ENCODE measurements at places on chromosomes 7 and 10.

DNA sequence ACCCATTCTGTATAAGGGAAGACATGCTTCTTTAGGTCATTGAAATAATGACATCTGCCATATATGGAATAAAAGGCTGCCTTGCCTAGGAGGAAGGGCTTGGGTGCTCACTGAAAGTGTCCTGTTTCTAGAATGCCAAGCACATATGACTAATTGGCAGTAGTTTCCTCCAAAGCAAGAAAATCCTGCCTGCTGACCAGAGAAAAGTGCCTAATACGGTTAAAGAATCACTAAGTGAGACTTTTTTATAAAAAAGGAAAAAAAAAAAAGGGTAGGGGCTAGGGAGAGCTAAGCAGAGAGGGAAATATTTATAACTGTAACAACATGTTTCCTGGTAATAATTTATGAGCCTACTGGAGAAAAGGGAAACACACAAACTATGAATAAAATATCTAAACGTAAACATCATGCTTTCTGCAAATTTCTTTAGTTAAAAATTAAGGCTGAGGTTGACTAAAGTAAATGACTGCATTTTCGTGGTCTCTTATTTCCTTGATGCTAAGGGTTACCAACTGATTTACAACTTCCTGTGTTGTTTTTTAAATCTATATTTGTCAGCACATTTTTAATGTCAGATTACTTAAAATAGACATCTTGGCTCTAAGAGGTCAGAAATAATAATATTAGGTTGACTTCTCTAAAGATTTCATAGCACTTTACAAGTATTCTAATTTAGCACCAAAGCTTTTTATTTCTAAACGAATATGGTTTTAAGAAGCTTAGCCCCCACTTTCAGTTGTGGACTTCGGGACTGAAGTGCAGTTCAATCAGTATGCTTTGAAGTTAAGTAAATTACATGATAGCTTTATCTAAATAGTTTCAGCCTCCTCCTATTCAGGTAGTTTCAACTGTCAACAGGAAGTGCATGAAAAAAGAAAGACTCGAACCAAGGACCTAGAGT is 89.6 kb downstream of the CABCOCO1 start:
- no peak for DNase-seq

DNA sequence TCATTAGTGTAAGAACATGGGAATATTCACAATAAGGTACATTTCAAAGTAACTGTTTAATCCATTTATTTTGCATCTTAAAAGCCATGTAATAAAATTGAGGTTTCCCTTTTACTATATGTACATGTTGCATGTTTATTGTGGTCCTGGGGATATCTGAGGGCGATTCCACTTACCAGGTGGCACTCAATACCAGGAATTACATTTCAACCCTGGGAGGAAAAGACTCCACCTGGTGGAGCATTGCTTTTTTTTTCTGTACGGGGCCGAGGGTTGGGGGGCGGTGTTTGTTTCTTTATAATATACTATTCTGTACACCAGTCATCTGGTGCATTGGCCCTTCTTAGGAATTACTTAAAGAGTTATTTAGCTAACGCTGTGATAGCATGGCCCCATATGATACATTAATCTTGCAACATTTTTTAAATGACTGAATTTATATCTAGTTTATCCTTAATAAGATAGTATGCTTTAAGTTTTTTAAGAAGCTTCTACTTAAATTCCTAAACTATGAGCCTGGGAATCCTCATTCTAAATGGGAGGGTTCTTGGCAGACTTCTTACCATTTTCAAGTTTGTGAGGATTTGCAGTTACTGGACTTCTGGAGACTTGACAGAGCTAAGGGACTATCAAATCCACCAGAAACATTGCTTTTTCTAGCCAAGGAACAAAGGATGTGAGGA is 7.2 kb upstream of the HGF start:
- no peak for DNase-seq

DNA sequence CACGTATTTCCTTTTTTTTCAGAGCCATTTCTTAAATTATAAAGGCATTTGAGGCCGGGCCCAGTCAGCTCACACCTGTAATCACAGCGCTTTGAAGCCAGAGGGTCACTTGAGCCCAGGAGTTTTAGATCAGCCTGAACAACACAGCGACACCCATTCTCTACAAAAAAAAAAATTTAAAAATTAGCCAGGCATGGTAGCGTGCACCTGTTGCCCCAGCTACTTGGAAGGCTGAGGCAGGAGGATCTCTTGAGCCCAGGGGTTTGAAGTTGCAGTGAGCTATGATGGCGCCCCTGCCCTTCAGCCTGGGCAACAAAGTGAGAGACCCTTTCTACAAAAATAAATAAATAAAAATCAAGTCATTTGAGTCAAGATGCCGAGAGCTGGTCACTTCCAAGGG is 3.0 kb downstream of the TMEM130 start:
- no peak for DNase-seq

- DNase-seq, result no peak
These were observed 62.2 kb downstream of the GFRA1 start for GRCh38 chr10:116210588-116211346.

DNA sequence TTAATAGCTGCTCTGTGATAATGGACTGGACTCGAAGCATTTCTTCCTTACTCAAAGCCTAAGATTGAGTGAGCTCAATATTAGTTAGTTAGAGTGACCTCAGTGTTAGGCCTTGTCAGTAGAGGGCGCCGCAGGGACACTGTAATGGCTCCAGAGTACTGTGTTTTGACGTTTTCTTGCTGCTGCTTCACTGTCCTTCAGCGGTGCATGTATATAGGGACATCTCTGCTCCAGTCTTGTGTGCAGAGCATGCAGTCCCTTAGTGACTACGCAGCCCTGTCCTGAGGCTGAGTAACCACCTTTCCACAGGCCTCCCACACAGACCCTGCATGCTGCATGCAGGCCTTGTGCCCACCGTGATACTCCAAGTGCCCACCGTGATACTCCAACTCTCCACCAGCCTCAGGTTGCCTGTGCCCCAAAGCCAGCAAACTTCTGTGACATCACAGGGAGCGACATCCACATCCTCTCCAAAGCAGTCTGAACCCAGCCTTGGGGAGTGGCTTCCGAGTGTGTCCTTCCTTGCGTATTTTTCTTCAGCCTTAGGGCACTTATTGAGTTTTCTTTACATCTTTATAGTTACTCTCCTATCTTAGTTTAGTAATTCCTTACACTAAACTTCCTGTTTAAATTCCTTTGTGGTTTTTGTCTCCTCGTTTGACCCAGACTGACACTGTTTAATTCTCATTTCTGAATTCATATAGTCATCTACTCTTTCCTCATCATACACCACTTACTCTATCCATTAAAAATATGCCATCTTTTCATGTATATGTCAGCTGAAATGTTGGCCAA is 118.2 kb downstream of the JAZF1 start:
- peak; percentile 89 for DNase-seq

DNA sequence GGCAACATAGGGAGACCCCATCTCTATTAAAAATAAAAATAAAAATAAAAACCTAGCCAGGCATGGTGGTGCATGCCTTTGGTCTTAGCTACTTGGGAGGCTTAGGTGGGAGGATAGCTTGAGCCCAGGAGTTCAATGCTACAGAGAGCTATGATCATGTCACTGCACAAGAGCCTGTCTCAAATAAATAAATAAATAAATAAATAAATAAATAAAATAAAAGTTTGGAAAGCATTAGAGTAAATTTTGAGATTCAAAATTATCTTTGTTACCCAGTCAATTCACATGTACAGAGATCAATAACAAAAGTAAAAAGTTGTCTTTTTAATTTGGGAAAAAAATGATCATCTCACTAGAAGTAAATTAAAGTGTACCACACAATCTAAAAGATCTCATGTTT is 255.8 kb upstream of the MYO3A start:
- DNase-seq, result no peak

DNA sequence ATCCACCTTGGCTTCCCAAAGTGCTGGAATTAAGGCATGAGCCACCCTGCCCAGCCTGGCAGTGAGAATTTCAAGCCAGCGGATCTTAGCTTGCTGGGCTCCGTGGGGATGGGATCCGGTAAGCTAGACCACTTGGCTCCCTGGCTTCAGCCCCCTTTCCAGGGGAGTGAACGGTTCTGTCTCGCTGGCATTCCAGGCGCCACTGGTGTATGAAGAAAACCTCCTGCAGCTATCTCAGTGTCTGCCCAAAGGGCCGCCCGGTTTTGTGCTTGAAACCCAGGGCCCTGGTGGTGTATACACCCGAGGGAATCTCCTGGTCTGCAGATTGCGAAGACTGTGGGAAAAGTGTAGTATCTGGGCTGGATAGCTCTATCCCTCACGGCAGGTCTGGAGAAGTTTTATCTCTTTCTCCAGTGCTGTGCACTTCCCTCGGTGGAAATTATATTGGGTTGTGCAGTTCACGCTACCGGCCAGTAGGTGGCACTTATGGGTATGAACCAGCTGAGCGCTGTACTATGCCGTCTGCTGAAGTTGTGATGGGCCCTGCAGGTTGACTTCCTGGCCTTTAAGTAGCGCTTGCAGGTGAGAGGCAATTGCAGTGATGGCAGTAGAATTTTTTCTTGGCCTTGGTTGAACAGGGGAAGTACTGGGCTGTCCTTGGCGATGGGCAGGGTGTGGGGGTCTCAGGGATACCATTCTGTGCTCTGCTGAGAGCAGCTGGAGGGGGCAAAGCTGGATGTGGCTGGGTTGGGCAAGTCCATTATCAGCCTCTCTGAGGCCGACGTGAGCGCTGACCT is 138.0 kb upstream of the MTPN start:
- DNase-seq, result peak; percentile 27
